Activated CD8-positive, alpha-beta memory T cell treated with anti-CD3 and anti-CD28 coated beads for 24 hours (primary cell): ENCODE measurements at places on chromosomes 3 and 15.

DNA sequence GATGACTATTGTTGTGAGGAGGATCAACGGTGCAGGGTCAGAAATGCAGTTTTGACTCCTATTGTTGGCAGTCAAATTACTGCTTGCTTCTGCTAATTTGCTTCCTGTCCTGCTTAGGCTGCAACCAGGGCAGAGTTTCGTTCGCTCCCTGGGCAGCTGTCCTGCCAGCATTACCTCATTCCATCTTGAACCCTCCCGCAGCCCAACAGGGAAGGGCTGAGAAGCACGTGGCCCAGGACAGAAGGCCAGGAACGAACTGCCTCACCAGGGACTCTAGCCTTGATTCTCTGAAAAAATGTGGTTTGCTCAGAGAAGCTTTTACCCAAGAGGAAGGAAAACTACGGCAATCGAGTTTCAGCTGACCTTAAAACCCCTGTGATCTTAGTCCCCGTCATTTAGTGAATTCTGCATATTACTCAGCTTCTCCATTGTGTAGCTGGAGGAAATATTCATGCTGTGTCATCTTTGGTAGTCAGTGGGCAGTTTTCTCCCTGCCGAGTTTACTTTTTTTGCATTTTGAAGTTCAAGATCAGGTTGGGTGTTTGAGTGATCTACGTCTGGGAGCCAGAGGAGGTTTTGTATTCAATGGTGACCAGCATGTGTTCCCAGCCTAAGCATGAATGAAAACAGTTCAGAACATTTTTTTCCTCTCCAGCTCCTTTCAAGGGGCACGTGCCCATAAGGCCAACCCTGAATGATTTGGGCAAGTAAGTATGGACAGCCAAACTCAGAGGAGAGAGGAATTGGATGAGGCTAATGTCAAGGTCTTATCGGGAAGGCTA lies 23.0 kb downstream of the TLNRD1 start:
- DNase-seq = peak; percentile 68

DNA sequence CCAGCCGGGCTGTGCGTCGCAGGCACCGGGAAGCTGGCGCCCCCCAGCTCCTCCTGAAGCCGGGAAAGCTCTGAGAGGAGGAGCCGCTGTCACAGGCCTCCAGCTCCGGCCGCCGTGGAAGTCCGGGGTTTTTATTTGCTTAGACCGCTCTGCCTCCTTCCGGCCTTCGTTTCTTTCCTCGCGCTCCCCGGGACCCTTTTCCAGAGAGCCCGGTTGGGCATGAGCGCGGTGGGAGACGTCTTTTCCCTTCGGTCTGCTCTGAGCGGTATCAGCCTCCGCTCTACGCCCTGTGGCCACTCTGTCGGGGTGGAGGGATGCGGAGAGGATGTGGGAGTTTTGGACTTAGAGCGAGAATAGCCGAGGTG lies 559 bp downstream of the SENP5 start:
- DNase-seq = no peak

DNA sequence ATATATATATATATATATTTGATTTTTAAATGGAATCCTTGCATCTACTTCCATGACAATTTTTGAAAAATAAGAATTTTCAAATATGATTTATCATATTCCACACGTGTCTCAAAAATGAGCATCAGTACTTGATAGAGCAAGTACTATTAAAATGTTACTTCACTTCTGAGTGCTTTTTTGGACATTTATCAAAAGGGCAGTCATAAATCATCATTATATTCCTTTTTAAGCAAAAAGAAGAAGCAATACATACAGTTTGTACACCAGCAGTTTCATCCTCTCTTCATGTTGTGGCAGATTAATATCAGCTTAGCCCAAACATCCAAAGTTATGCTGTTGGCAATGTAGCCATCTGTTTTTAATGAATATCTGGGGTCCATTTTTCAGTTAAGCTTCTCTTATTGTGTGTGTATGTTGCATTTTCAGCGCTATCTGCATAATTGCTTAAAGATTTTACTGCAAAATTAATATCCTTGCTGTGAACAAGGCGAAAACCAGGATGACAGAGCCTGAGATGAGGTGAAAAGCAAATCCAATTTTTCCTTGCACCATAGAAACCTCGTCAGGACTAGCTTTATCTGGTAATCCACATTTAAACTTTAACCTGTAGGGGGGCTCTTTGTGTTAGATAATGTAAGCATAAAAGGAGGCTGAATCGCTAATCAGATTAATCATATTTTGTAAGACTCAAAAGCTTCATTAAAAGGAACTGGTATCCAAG lies 604.9 kb upstream of the AGTR1 start:
- no peak for DNase-seq

DNA sequence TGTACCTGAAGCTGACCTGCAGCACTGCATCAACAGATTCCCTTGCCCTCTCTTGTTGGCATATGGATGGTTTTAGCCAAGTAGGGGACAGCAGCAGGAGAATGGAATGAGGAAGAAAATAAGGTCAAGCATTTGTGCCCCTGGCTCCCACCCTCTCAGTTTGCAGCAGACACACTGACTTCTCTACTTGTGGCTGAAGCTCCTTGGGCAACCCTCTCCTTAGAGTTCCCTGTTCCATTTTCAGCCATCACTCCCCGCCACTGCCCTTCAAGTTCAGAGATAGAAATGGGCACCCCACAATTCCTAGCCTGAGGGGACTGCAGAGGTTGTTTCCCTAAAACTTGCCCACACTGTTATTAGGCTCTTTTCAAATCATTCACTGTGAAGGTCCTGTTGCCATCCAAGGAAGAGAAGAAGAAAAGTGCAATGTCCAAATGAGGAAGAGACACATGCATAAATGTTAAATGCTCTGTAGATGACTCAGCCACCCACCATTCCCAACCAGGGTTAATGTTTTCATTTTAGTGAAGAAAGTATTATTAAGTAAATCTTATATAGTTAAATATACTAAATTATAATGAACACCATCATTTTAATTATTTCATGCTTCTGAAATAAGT lies 295.9 kb upstream of the UBE2E2 start:
- DNase-seq = no peak

DNA sequence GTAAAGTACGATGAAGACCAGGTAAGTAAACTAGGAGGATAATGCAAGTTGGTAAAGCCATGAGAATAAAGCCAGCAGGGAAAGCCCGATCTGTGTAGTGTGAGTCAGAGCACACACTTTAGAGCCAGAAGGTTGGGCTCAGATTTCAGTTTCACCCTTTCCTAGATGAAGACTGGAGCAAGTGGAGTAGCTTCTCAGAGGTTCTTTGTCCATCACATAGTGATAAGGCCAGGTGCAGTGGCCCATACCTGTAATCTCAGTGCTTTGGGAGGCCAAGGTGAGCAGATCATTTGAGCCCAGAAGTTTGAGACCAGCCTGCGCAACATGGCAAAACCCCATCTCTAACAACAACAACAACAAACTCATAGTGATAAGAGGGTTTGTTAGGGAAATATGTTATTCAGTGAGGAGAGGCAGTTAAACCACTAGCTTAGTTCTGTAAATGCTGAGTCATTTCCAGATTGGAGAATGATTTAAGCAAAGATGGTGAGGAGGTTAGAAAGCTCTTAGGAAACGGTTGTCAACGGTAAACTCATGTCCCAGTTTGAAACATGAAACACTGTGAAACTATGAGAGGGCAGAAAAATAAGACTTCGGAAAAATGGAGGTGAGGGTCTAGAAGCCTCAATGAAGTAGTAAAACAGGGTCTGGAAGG lies 39.0 kb downstream of the IL12A start:
- DNase-seq = no peak

DNA sequence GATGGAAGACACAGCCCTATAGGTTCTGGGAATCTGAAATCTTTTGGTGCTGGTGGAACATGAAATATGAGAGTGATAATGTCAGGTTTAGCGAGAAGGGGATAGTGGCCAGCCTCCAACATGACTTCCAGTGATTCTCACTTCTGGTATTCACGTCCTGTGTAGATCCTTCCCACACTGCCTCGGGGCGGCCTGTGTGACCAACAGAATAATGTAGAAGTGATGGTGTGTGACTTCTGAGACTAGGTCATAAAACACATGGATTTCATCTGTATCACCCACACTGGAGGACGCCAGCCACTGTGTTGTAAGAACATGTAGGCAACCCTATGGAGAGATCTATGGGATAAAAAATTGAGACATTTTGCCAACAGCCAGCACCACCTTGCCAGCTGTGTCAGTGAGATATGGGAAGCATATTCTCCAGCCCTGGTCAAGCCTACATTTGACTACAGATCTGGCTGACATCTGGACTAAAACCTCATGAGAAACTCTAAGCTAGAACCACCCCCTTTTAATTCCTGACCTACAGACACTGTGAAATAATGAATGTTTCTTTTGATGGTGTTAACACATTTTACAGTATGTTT lies 25.5 kb upstream of the NUDT16 start:
- no peak for DNase-seq

DNA sequence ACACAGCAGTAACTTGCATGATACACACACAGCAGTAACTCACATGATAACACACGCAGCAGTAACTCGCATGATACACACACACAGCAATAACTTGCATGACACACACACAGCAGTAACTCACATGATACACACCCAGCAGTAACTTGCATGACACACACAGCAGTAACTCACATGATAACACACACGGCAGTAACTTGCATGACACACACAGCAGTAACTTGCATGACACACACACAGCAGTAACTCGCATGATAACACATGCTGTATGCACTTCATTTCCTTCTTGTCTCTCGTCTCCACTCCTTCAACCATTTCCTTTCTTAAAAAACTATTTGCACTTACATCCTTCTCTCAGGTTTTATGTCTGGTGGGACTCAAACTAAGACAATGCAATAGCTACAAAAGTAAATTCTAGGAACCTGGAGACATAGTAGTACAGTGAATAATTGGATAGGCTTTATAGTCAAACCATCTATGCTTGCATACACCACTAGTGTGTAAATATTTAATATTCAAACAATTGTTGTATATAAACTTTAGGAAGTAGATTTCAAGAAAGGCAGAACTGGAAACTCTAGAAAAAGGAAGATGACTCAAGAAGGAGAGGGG lies 130.8 kb downstream of the UACA start:
- DNase-seq = no peak

GRCh38 chr15:31467361-31467760 lies 140.7 kb downstream of the KLF13 start:
- DNase-seq = peak; percentile 33

- no peak for DNase-seq
Observed at GRCh38 chr15:81297147-81297572, 26.8 kb downstream of the STARD5 start.

GRCh38 chr15:52303093-52303772 lies 7.6 kb upstream of the MYO5C start:
- DNase-seq = no peak

DNA sequence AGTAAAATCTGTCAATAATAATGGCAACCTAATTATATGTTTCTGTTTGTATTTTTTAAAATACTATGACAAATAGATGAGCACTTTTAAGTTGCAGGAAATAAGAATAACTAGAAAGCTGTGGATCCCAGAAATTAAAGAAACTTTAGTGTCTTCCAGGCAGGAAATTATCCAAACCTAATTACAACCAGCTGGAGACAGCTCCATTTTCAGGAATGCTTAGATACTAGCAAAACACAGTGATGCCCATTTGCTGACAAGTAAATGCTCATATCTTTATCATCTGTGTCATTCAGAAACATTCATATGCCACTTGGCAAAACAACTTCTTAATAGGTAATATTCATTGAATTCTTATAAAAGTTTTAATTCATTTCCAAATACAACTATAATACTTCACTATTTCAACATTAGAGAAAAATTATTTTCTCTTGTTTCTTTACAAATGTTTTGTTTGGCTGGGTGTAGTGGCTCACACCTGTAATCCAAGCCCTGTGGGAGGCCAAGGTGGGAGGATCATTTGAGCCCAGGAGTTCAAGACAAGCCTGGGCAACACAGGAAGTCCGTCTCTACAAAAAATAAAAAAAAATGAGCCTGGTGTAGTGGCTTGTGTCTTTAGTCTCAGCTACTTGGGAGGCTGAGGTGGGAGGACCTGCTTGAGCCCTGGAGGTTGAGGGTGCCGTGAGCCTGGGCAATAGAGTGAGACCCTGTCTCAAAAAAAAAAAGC lies 169.1 kb upstream of the TSPAN3 start:
- no peak for DNase-seq

GRCh38 chr15:70196372-70197316 lies 98.9 kb upstream of the TLE3 start:
- DNase-seq = no peak

DNA sequence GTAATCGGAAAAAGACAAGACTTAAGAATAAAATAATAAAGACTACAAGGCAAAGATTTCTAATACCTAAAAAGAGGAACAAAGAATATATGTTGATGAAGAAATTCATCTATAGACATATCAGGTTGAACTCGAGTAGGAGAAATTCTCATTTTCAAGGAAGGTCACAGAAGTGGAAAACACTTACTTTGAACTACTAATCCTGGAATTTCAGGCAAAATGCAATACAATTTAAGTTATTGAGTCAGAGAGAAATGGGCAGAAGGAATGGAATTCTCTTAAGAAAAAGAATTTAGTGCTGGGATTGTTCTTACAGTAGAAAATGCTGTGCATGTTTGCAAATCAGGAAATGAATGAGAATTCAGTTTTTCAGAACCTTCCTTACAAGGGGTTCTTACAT lies 135.9 kb upstream of the TGFBR2 start:
- DNase-seq = no peak

GRCh38 chr3:151109286-151109800 lies 23.9 kb downstream of the MED12L start:
- DNase-seq = no peak

GRCh38 chr3:76866729-76867408 lies 173.0 kb upstream of the ROBO2 start:
- DNase-seq = no peak

- no peak for DNase-seq
Observed at GRCh38 chr3:99972380-99973104, 141.8 kb downstream of the FILIP1L start.

GRCh38 chr3:158912621-158913020 lies 110.8 kb downstream of the MFSD1 start:
- DNase-seq = no peak

DNA sequence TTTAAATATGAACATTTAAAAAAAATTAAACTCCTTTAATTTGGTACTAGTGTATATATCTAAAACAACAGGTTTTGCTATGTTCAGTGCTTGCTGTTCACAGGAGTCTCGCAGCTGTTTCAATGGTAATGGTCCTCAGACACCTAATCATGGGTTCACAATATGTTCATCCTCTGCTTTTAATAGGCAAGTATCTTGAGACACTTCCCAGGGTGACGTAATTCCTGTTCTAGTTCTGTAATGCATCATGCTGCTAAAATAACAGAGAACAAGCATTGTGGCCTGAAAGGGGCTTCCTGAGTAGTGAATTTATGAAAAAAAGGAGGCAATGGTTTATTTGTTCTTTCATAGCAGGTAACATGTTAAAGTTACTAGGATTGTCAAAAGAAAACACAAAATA lies 625.2 kb upstream of the GBE1 start:
- no peak for DNase-seq

GRCh38 chr15:52257734-52258062 lies 37.9 kb downstream of the MYO5C start:
- DNase-seq = no peak

GRCh38 chr3:129463716-129464115 lies 23.7 kb downstream of the IFT122 start:
- no peak for DNase-seq
